Stimulated activated CD4-positive, alpha-beta T cell treated with anti-CD3 and anti-CD28 coated beads, Interleukin-12 subunit alpha, Interleukin-12 subunit beta, amount 100 ng/mL, for 48 hours (primary cell): ENCODE measurements at places on chromosomes 12 and 14.

- no peak for DNase-seq
These were observed 22.2 kb downstream of the TMEM63C start for GRCh38 chr14:77203611-77204458.

- no peak for DNase-seq
These were observed 28.3 kb downstream of the ADIPOR2 start for GRCh38 chr12:1719139-1719538.

DNA sequence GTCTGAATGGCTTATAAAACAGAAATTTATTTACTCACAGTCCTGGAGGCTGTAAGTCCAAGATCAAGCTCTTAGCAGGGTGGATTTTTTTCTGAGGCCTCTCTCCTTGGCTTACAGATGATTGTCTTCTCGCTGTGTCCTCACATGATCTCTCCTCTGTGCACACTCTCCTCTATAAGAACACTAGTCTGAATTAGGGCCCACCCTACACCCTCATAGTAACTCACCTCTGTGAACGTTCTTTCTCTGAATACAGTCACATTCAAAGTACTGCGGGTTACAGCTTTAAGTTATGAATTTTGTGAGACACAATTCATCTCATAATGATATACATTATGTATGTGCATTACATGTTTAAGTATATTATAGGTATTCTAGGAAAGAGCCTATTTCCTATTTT lies 135.7 kb upstream of the ATXN7L3B start:
- no peak for DNase-seq

DNA sequence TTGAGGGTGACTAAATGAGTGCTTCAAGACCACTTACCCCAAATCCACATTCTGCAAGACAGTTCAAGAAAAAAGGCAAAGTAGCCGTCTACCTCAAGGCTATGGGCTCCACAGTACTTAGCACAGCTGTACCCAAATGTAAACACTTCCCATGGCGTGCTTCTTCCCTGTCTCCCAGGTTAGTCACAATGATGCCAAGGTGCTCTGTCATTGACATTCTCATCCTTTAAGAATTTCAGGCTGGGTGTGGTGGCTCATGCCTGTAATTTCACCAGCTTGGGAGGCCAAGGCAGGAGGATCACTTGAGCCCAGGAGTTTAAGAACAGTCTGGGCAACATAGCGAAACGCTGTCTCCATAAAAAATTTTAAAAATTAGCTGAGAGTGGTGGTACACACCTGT lies 51.2 kb upstream of the CERS5 start:
- DNase-seq = no peak

GRCh38 chr12:112217647-112218046 lies 92.3 kb downstream of the TRAFD1 start:
- DNase-seq = no peak

- no peak for DNase-seq
These were observed 186.6 kb upstream of the EEA1 start for GRCh38 chr12:93115646-93116045.

DNA sequence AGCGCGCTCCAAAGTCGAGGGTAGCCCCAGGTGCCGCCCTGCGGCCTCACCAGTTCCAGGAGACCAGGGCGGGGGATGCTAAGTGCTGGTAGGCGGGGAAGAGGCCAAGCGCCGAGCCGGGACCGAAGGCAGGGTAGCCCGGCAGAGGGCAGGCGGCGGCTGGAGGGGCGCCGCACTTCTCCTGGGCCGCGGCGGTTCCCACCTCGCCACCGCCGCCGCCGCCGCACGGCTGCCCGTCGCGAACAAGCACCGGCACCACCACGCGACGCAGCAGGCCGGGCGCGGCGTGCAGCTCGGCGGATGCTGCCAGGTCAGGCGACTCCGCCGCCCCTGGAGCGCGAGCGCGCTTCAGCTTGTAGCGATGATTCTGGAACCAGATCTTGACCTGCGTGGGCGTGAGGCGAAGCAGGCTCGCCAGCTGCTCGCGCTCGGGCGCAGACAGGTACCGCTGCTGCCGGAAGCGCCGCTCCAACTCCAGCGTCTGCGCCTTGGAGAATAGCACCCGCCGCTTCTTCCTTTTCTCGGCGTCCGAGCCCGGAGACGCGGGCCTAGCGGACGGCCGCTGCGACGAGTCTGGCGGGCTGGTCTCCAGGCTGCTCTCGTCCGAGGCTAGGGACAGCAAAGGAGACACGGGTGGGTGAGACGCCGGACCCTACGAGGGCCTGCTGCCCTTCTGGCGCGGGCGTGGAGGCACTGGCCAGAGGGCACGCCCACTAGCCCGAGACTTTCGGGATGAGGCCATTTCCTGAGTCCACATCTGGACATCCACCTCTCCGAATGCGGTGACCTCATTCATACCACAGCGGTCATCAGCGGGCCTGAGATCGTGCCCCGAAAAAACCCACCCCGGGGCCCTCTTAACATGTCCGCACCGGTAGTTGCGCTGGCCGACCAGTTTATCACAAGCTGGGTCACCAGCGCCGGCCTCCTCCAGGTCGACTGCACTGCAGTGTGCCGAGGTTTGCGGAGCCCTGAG lies 1.3 kb downstream of the NKX2-8 start:
- DNase-seq = no peak

DNA sequence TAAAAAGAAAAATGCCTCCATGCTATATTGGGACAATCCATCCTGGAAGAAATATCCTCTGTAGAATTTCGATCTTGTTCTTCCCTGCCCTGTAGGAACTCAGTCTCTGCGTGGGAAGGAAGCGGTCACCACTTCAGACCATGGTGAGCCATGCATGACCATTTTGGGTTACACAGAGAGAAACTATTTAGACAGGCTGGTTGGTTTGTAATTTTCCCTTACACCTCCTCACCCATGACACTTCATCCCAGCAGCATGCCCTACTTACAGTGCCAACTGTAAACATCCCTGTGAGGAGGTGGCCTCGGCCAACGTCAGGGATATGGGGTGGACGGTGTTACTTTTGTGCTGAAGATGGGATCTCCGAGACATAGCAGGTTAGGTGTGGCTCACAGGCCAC lies 121.4 kb downstream of the SMOC1 start:
- DNase-seq = no peak

- DNase-seq = no peak
These were observed 131.8 kb upstream of the KRAS start for GRCh38 chr12:25382311-25383106.

DNA sequence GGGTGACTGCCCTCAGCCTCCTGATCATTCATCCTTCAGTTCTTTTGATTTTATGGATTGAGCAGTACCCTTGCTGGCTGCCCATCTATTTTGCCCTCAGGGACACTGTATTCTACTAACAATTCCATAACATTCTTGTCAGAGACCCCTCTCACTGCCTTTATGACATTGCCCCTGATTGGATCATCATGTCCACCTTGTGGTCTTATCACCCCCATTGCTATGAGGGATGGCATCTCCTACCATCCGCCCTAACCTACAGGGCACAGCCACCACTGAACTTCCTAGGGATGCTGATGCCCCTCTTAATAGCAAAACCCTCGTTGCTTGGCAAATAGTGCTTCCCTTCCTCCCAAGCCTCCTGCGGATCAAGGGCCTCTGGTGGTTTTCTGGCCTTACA lies 38.8 kb upstream of the HMGA2 start:
- DNase-seq = no peak

- DNase-seq = no peak
These were observed 32.1 kb upstream of the C14orf180 start for GRCh38 chr14:104547310-104547997.

- DNase-seq = no peak
These were observed 1093.4 kb upstream of the FLRT2 start for GRCh38 chr14:84436528-84436927.

DNA sequence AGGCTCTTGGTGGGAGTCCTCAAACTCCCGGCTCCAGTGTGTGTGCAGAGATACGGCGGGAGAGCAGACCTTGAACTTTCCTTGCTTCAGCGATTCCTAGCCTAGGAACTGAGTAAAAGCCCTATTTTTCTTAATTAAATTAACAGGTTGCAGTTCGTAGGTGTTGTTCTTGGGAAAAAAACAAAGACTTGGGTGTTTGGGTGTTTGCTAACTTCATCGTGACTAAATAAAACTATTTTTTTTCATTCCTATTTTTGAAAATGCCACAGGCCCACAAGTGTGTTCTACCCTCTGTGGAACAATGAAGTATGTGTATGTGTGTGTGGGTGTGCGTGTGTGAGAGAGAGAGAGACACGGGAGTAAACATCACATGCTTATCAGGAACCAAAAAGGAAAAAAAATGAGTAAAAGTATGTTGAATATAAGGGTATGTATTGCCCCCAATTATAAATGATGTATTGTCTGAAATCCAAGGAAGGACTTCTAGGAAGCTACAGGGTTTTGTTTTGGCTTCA lies 651 bp downstream of the TMEM117 start:
- DNase-seq = no peak

- peak; percentile 70 for DNase-seq
These were observed 110.5 kb downstream of the ARF6 start for GRCh38 chr14:50003213-50004021.

DNA sequence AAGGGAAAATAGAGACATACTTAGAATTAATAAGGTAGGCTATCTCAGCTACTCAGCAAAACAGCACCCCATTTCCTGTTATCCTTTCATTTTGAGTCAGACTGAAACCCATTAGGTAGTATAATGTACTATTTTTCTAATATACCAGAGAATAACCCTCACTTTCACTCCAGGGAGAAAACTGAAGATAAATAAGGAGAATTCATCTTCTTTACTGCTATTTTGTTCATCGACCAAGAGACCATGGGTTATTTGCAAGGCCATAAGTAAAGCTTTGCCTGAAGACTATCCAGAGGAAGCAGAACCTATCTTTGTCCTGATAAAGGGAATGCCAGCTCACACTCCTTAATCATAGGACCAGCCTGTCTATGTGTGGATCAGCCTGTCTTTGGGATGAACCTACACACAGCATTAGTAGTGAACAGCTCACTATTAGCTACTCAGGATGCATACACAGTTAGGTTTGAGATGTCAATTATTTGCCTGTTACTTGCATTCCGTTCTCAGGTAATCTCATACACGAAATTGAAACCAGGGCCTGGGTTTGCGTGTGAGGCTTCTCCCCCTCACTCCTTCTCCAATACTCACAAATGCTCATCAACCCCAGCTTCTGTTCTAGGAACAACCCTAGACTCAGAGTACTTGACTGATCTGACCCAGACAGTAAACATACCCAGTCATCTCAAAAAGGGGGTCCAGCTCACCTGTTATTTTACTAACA lies 124.4 kb downstream of the DAD1 start:
- DNase-seq = no peak

DNA sequence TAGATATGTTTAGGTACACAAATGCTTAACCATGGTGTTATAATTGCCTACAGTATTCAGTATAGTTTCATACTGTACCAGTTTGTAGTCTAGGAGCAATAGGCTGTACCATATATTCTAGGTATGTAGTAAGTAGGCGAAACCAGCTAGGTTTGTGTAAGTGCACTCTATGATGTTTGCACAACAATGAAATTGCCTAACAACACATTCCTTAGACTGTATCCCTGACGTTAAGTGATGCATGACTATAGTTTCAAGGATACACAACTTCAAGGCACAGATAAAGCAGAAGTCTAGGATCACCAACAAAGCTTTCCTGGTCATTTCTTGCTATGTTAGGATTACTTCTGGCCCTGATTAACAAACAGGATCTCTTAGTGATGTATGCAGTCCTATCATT lies 135.1 kb downstream of the SLC38A1 start:
- no peak for DNase-seq

- no peak for DNase-seq
These were observed 9.3 kb downstream of the KRAS start for GRCh38 chr12:25241167-25242020.

- DNase-seq = no peak
These were observed 100.6 kb downstream of the DACT1 start for GRCh38 chr14:58738189-58738836.

DNA sequence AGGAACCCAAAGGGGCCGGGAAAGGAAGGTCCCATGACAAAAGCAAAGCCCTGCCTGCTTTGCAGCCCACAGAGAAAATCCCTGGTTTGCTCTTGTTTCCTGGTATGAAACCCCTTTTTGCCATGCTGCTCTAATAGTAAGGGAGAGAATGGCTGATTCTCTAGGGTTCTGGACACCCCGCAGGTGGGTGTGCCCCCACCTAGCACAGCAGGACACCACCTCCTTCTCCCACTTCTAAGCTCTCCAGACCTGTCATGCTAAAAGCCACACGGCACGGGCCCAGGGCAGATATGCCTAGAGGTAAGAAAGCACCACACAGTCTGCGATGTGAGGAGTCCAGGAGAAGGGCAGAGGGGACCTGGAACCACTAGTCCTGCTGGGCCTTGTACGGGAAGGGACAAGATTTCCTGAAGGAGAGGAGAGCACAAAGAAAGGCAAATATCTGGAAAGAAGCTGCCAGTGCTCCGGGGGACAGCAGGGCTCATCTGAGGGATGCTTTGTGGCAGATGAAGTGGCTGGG lies 113.3 kb downstream of the BCL11B start:
- DNase-seq = no peak

DNA sequence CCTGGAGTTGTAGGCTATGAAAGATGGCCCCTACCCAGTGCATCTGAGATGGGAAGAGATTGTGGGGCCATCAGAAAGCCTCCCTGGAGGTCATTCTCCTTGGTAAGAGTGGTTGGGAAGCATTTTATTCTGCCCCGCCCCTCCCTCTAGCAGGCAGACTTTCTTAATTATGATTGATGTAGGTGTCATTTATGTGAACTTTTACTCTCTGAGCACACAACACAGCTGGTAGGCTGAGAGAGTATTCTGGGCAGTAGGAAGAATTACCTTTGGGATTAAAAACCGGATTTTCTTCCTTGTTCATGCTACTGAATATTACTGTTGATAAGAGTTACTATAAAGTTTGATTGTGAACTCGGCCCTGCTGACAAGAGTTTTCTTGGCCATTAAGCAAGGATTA lies 266.8 kb downstream of the TTC6 start:
- DNase-seq = no peak

DNA sequence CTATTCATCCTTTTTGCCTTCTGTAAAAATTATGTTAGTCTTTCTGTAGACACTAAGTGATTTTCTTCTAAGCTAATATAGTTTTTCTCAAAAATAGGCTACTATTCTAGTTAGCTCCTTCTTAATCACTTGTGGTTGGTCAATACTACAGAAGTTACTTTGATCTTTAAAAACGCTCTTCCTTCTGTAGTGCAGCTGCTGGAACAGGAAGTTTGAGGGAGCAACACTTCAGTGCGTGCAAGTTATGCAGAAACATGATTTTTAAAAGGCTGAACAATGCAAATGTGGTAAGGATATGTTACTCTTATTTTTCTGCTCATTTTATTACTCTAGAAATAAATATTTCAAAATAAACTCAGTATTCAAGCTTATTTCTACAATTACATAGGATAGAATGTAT lies 11.1 kb upstream of the RERGL start:
- DNase-seq = no peak

DNA sequence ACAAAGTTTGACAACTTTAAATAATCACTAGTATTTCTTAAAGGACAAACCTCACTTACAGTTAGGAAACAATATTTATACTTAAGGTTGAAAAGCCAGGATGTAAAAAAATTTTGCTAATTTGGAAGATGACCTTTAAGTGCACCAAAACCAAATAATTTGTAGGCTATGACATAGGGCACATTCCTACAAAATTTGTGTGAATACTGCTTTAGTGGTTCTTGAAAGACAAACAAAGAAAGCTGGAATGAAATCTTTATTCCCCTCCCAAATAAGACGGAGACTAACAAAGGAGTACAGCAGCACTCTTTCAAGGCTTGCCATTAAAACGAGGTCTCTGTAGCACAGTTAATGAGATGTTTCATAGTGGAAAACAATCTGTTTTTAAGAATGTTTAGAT lies 45.6 kb downstream of the MSRB3 start:
- no peak for DNase-seq
